ENCODE measurements at places on chromosomes 16 and 17.

GRCh38 chr16:79136955-79137354 is 463.6 kb downstream of the MAF start:
- DNase-seq: no peak

DNA sequence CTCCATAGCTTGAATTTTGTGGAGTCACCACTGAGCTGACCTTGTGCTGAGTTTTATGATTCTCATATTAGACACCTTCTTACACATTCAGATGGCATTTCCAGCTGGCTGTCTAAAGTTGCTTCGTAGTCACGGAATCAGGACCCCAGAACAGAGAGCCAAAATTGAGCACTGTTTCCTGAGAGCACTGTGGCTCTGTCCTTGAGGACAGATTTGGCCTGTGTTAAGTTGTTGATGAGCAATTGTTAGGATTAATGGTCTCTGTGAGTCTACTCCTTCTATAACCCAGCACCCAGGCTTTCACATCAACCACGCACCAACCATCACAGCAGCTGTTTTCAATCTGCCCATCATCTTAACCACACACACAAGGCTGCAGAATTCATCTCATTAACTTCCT is 277.5 kb upstream of the HSBP1 start:
- DNase-seq: no peak

DNA sequence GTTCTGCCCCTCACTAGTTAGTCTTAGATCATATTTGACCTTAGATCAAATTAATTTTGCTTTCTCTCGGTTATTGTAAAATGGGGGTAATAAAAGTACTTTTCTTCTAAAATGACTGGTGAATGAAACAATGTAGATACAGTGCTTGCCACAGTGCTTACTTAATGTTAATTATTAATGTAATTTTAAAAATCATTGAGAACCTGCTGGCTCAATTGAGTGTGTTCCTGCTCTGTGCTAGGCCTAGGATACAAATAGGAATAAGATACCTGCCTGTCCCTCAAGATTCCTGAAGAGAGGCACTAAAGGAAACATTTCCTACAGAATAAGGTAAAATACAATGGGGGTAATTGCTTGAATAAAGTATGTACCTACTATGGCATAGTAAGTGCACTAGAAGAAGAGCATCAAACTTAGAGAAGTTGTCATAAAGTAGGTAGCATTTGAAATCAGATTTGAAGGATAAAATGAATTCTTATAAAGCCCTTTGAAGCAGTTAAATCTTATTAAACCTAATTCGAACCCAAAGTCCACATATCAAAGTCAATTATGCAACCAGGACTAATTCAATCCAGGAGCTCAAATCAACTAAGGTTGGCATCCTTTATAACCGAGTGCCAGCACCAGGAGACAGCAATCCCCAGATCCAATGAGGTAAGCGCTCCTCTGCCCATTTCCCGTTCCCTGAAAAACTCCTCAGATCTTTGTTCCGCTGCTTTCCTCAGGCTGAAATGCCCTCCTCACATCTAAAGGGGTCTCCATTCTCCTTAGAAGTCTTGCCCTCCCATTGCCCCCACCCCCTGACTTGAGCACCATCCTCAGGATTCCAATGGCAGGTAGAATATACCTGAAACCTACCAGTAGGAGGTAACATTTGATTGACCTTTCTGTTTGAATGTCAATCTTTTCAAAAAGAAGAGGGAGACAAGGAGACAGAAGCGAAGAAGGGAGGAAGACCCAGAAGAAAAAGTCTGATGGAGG is 2.4 kb upstream of the MED13 start:
- DNase-seq: no peak

DNA sequence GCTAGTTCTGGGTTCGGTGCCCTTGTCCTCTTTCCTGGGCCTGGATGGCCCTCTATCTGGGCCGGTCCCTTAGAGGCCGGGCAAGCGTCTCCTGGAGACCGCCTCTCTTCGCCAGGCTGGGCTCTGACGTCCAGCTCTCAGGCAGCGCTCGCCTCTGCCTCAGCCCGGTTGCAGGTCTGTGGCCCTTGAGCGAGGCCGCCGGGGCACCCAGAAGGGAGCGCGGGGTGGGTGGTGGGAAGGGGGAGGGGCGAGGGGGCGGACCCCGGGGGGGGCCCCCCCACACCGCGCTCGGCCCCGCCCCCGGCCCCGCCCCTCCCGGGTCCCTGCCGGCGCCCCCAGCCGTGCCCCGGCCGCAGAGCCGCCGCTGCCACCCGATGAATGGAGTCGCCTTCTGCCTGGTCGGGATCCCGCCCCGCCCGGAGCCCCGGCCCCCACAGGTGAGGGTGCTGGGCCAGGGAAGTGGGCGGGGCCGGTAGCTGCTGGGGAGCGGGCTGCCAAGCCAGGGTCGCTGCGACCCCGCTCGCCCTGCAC is at the start of gene ARHGAP23:
TSS of gene ARHGAP23 (plus strand) at position 353 of the 531 bp plus-strand sequence. CDS start at position 375, 22 bp downstream.
- peak; percentile 45 for DNase-seq

DNA sequence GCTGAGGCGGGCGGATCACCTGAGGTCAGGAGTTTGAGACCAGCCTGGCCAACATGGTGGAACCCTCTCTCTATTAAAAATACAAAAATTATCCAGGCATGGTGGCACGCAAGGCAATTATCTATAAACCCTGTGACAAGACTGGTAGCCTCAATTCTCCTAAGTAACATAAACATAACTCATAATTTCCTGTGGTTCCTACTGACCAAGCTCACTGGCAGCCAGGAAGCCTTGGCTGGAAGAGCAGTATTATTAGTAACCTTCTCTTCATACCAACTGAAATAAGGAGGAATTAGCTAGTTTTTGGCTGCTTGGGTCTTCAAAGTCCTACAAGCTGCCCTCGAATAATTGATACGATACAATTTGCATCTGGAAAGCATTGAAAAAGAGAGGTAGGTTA is 31.6 kb upstream of the LRRC37A3 start:
- no peak for DNase-seq

DNA sequence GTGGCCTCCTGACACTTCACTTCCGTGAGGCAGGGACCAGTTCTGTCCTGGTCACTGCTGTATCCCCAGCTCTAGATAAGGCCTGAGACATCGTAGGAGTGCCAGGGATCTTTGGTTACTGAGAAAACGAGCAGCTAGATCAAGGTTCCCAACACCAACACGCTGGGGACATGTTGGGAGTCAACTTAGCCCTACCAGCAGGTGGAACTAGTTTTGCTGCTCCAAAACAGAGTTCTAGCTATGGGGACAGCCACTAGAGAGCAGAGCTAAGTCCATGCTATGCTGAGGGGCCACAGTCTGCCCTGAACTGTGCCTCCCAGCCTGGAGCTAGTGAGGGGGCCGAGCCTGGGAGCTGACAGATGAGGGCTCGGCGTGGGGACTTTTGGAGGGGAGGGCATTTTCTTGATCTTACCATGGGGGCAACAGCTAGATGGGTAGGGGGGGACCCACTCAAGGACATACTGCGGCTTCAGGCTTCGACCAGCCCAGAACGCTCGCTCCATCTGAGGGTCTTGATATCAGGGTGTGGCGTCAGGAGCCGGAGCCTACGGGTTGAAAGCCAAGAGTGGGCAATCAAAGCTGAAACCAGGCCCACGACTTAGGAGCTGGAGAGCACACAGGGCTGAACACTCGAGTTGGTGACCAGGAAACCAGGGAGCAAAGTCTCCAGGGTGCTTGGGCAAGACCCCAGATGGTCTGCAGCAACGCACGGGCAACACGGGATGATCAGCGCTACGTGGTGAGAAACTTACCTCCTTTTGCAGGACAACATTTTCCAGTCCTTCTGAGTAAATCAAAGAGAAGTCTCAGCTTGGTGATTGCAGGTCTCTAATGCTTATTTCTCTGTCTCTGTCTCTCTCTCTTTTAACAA is 13.4 kb downstream of the SNX20 start:
- DNase-seq: peak; percentile 7

DNA sequence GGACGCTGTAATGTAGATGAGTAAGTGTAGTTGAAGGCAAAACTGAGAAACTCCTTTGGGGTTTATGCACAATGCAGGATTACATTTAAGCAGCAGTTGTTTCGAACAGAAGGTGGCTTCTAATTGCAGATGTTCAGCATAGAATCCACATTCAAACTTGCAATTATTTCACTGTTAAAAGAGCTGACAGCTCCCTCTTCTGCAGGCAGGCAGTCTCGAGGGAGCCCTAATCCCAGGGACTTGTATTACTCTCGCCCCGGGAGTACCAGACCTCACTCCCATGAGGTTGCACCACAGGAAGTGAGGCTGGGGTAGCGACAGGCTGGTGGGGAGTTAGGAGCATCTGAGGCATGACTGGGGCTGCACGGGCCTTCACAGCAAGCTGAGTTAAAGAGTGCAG is 484.3 kb upstream of the EEF2KMT start:
- no peak for DNase-seq

GRCh38 chr17:79041723-79042420 is 17.9 kb downstream of the C1QTNF1 start:
- no peak for DNase-seq

- no peak for DNase-seq
Observed at GRCh38 chr17:81137248-81137647, 28.1 kb upstream of the PVALEF start.

DNA sequence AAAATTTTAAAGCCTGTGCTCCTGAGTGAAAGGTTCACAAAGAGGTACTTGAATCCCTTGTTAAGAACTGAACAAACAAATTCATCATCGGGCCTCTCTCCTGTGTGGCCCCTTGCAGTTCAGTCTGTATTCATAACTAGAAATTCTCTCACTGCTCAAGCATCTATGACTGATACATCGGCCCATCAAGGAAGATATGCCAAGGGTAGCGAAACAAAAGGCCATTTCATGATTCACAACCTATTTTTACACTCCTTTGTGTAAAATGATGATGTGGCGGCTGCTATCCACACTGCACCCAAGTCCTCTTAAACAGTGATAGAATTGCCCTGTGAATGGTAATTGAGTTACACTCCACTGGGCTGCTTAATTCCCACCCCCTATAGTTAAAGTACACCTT is 204.6 kb downstream of the STX8 start:
- DNase-seq: no peak

GRCh38 chr17:74408815-74409214 is 23.1 kb upstream of the GPRC5C start:
- no peak for DNase-seq

GRCh38 chr16:31386157-31386984 is 6.8 kb upstream of the ITGAD start:
- peak; percentile 93 for DNase-seq

GRCh38 chr16:11915114-11915643 is 577 bp downstream of the GSPT1 start:
- peak; percentile 75 for DNase-seq

Data from suppressor macrophage treated with lipopolysaccharide for 1 hour (primary cell).